ENCODE measurements at places on chromosomes 11 and 22. TPM values are rescaled to one million over a fixed set of nuclear protein-coding genes. Genes with fewer than 3 reads are reported as not detected.

The SSH3 gene
- total RNA-seq, result 34.3 TPM

The OR4A16 gene
- not detected for total RNA-seq

The PRR5 gene
- total RNA-seq, result 133 TPM

The OR5P2 gene
- total RNA-seq, result not detected

The HORMAD2 gene
- total RNA-seq, result not detected

The GTSE1 gene
- total RNA-seq, result 2.7 TPM

Data from natural killer cell (primary cell).